Activated naive CD8-positive, alpha-beta T cell treated with anti-CD3 and anti-CD28 coated beads, Interleukin-2, amount 10 ng/mL, durations not matched to agents 7 days and 5 days (primary cell): ENCODE measurements at places on chromosomes 3 and 15. TPM values are rescaled to one million over a fixed set of nuclear protein-coding genes. Genes with fewer than 3 reads are reported as not detected.

NR1I2 gene
- 0.33 TPM for total RNA-seq

ZIC1 gene
- not detected for total RNA-seq

GP5 gene
- 2.2 TPM for total RNA-seq

GOLGA8G gene
- not detected for total RNA-seq

IL17RE gene
- 1.1 TPM for total RNA-seq

MASP1 gene
- total RNA-seq, result not detected

CHRD gene
- not detected for total RNA-seq

XCR1 gene
- not detected for total RNA-seq

TJP1 gene
- total RNA-seq, result not detected
